ENCODE measurements at places on chromosomes 11 and 22.

DNA sequence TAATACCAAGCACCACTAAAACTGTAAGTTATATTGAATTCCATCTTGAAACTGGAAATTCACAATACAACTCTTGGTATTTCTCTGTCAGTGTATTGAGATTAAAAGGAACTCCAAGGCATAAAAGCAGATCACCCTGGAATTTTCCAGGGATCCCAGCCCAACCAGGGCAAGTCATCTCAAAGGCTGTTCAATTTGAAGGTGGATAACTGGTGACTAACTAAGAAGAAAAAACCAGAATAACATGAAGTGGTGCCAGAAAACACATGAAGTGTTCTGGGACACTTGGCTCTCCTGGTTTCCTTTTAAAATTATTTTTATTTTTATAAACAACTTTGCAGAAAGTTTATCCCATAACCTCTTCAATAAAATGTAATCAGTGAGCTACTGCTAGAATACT, 7.8 kb upstream of the BMAL1 start:
- DNase-seq = peak; percentile 86

- DNase-seq = peak; percentile 73
Observed at GRCh38 chr11:394034-394857, at the start of gene PKP3. Gene PKP3, plus strand, starts transcription at chr11:394209. Its CDS starts 84 bp downstream, at chr11:394293.

DNA sequence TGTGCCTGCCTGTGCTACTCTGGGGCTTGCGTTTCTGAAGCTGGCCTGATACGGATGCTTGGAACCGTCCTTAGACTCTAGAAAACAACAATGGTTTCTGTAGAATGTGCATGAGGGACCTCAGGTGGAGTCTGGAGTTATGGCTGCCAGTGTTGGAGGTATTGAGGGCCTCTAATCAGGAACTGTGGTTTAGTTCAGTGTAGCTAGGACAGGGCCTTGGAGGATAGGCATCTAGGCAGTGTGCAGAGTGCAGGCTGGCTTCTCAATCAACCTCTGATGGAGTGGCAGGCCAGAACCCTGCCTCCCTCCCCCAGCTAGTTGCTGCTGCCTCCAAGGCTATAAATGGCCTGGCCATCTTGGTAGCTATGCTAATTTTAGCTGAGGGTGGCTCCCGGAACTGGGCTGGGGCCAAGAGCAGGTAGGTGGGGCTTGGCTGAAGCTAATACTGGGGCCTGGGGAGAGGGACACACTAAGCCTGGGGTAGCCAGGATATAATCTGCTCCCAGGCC, 4.0 kb downstream of the STIM1 start:
- no peak for DNase-seq

DNA sequence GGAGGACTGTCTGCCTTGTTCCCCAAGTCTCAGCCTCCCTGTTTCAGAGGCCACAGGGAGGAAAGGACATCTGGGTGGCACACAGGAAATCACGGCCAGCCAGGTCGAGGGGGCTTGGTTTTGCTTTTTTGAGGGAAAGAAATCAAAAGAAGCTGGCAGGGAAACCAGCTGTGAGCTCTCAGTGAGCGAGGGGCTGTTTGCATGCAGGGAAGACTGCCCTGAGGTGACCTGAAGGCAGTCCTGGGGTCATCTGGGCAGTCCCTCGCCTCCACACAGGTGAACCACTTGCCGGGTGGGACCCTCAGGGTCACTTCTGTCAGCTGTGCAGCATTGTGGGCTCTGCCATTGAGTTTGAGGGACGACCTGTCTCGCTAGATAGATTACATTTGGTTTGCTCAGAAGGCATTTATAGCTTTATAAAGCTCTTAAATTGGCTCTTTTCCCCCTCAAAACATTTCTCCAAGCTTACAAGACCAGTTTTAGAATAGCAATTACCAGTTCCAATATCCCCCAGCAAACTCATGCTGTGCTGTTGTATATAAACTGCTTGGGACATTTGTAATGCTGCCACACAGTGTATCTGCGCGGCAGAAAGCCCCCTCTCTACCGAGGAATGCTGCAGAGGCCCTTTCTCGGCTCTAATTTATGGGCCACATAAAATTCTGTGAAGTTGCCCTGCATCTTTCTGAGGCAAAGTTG, 28.3 kb downstream of the PKNOX2 start:
- DNase-seq = no peak

DNA sequence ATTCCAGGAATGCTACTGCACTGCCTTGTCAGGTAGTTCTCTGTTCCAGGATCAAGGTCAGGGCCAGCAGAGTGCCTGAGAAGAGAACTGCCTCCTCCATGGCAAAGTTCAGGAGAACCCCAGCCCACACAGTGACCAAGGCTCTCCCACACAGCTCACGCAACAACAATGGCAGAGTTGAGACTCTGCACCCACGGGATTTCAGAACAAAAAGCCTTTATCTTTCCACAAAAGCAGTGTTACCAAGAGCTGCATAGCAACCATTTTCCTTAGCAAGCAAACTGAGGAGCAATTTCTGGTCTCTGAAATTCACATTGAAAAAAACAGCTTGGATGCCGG, 11.1 kb downstream of the PLAAT3 start:
- DNase-seq = no peak

DNA sequence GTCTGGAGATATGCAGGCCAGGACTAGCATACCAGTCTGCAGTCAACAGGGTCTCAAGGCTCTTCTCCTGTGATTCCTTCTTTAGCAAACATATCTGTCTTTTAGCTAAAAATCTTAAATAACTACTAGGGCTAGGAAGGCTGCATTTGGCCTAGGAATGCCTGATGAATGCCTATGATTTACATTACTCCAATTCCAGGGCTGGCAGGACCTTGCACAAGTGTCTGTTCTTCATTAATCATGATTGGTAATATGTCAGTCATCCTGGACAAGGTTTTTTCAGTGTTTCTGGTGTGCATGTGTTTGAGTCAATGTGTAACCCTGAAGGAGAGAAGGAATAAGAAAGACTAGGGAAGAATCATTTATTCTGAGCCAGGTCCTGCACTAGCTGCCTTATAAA, 280.5 kb upstream of the NARS2 start:
- no peak for DNase-seq

- no peak for DNase-seq
Observed at GRCh38 chr11:60912223-60912850, 1.6 kb upstream of the TMEM109 start.

- no peak for DNase-seq
Observed at GRCh38 chr11:46133119-46133518, 11.9 kb upstream of the PHF21A start.

DNA sequence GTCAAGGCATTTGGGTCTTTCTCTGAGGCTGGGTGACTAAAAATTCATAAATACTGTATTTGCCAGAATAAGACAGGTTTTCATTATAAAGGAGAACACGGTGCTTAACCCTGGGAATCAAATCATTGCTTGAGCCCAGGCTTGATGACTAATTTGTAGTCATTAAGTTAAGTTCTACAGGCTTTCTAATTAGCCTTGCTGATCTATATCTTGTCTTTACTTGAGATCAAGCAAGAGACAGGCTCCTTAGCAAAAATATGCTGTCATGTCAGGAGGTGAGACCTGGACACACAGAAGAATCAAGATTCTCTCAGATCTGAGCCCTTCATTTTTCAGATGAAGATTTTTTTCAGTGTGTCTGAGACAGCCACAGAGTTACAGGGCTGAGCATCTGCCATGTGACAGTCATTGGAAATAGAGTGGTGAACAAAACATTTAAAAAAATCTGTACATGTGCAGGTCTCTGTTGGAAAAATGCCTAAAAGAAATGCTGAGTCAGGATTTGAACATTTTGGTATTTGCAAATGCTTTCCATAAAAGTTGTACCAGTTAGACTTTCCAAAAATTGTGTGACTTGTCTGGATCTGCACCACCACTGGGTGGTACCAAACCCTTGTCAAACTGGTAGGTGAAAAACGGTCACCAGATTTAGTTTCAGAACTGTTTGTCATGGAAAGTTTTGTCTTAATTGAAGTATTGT, 14.6 kb downstream of the ACAT1 start:
- peak; percentile 11 for DNase-seq

DNA sequence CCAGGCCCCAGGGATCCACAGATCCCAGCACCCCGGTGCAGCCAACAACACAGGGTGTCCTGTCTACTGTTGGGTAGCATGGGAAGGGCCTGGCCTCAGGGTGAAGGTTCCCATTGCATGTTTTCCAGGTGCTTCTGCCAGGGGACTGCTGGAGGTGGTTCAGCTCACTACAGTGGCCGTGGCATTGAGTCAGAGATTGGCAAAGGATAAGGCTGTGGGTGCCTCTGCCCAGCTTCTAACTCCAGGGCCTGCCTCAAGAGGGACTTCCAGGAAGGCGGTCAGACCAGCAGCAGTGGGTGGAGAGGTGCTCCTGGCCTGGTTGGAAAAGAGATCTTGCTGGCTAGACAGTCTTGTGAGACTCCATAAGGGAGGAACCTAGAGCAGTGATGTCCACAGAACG, 20.9 kb downstream of the CSNK1E start:
- no peak for DNase-seq

DNA sequence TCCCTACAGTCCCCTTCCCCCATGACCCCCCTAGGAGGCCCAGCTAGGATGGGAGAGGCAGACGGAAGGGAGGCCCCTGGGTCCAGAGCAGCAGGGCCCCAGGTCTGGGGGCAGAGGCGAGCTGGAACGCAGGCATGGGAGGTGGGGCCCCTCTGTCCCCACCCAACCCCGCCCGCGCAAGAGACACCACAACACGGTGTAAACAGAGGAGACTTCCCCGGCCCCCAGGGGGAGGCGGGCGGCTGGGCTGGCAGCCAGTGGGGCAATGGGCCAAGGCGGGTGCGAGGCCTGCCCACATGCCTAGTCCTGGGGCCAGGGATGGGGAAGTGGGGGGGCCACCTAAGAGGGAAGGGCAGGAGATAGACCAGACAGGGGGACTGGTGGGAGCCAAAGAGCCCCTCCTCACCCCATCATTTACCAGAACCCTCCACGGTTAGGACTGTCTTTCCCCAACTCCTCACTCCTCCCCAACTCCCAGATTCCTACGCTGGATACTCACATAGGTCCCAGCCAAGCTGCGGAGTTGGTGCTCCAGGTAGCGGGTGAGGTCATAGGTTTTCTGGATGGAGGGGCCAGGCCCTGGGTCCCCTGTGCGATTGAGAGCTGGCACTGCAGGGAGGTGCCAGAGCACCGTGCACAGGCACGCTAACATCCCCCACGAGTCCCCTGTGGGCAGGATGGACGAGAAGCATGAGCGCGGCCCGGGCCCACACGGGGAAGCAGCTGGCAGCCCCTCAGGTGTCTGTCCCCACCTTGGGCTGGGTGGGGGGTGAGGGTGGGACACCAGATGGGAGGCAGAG, 6.2 kb downstream of the CLCF1 start:
- DNase-seq = no peak

GRCh38 chr22:38032681-38033521, 24.3 kb upstream of the PICK1 start:
- DNase-seq = peak; percentile 54

GRCh38 chr11:100573911-100574513, 113.1 kb upstream of the ARHGAP42 start:
- peak; percentile 36 for DNase-seq

GRCh38 chr11:30499940-30500339, 86.2 kb downstream of the MPPED2 start:
- DNase-seq = no peak

GRCh38 chr22:48779211-48779643, 1048.4 kb downstream of the BRD1 start:
- no peak for DNase-seq

GRCh38 chr11:125494561-125494960, 1.5 kb downstream of the FEZ1 start:
- DNase-seq = no peak

DNA sequence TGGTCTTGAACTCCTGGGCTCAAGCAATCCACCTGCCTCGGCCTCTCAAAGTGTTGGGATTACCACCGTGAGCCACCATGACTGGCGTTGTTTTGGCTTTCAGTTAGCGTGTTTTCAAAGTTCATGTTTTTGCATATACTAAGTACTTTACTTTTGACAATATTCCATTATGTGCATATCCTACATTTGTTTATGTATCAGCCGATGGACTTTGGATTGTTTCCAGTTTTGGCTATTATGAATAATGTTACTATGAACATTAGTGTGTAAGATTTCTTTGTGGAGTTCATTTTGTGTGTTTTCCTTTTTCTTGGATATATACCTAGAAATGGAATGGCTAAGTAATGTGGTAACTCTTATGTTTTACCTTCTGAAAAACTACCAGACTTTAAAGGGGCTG, 9.9 kb downstream of the CSTF3 start:
- no peak for DNase-seq

- no peak for DNase-seq
Observed at GRCh38 chr11:77332259-77332658, 30.8 kb upstream of the GDPD4 start.

DNA sequence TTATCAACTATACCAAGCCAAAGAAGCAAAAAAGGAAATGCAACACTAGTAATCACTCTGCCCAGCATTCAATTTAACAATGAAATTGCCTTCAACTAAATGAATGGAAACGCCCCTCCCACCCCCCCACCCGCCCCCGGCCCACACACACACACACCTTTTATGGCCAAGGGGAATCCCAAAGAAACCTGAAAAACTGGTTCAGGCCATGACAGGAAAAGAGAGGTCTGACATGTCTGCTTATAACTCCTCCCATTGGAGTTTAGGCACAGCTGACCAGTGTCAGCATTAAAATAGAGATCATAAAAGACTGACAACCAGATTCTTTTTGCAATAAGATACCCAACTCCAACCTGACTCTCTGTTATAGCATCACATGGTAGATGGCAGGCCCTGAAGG, 42.6 kb downstream of the ACER3 start:
- DNase-seq = no peak

DNA sequence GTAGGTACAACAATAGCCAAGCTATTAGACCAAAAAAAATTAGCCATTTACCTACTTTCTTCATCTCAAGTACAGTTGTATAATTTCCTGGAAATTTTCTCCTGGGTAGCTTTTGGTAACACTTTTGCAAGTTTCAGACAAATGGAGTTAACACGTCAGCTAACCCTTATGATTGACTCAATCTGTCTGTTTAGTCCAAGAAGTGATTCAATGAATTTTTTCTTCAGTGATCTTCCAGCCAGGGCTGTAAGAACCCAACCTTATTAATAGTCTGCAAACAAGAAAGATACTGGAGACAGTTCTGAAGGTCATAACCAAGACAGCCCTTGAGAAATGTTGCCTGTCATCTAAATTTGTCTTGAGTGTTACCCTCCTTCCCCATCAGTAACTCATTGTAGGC, 30.1 kb upstream of the FIBIN start:
- DNase-seq = no peak
